Activated effector memory CD4-positive, alpha-beta T cell treated with Interleukin-2 at 50 U/mL for 16 hours (primary cell): ENCODE measurements at places on chromosomes 7 and 10.

- DNase-seq = no peak
These were observed 5.0 kb upstream of the RBM17 start for GRCh38 chr10:6083523-6084475.

GRCh38 chr7:101418694-101419093 lies 56.0 kb downstream of the COL26A1 start:
- DNase-seq = no peak

GRCh38 chr10:123972481-123973401 lies 81.1 kb upstream of the CPXM2 start:
- no peak for DNase-seq

GRCh38 chr7:48067475-48067874 lies 21.6 kb upstream of the UPP1 start:
- DNase-seq = no peak

- no peak for DNase-seq
These were observed 5.2 kb upstream of the PRKAR2B start for GRCh38 chr7:107039199-107039900.

GRCh38 chr10:110355922-110356627 lies 51.4 kb upstream of the SMNDC1 start:
- DNase-seq = peak; percentile 15
